Inflammatory macrophage treated with lipopolysaccharide for 1 hour (primary cell): ENCODE measurements at places on chromosomes 13 and 19.

DNA sequence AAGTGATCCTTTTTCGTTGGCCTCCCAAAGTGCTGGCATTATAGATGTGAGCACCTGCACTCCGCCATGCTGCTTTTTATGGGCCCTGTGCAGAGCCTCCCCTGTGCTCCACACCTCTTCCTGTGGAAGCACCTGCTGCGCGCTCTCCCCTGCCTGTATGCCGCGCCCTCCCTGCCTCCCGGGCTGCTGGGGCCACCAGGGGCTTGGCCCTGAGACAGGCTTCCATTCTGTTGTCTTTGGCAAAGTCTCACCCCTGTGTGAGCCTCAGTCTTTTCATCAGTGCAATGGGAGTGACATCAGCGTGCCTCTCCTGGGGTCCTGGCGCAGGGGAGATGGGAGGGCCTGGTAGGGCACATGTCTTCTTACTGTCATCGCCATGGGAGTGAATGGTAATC, 1.3 kb downstream of the FAM174C start:
- no peak for DNase-seq

DNA sequence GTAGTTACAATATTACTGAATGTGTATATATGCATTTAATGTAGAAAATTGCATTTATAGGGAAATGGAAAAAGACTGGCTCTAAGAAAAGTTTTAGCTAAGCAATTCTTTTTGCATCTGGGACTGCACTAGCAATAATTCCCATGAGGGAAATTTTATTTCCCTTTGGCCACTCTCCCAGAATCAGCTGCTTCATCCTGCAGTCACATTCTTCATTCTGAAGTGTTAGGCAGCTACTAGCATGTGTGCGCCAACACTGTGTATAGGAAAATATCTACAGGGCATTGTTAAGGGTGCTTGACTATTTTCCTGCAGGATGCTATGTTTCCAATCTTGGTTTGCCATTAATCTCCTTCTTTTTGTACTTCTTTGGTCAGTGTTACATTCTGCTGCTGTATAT, 312.8 kb upstream of the PCDH20 start:
- DNase-seq = no peak

- no peak for DNase-seq
These were observed 38.0 kb upstream of the TPM4 start for GRCh38 chr19:16038196-16038695.

DNA sequence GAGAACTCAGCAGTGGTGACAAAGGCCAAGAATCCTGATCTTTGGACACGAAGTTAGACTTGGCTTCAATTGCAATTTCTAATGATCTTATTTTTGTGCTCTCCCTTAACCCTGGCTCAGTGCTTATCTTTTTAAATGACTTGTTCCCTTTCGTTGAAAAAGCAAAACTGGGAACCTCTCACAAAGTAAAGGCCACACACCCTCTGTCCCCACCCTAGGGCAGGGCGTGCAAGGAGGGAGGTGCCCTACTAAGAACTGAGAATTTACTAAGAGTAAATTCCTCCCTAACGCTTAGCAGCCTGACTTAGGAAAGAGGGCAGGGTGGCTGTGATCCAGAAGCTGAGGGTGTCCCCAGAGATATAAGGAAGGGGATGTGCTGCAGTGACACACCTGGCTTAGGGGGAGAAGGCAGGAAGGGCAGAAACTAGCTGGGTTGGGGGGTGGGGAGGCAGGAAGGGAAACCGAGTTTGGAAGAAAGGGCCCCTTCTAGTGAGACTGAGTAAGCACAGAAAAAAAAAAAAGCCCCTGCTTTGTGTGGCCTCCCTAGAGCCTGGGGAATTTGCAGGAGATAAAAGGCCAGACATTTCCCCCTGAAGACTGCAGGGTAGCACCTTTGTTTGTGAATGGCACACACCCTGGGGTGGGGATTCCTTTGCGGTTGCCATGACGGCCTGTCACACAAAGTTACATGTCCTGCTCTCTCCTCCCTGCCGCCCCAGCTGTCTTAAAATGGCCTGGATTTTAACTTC, 435.1 kb downstream of the EFNB2 start:
- DNase-seq = no peak

DNA sequence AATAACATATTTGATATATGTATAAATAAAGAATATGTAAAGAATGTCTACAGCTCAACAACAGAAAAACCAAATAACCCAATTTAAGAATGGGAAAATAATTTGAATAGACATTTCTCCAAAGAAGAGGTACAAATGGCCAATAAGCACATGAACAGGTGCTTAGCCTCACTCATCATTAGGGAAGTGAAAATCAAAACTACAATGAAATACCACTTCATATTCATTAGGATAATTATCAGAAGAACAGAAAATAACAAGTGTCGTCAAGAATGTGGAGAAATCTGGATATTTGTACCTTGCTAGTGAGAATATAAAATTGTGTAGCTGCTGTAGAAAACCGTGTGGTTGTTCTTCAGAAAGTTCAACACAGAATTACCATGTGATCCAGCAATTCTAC, 8.4 kb upstream of the SUPT20H start:
- no peak for DNase-seq

DNA sequence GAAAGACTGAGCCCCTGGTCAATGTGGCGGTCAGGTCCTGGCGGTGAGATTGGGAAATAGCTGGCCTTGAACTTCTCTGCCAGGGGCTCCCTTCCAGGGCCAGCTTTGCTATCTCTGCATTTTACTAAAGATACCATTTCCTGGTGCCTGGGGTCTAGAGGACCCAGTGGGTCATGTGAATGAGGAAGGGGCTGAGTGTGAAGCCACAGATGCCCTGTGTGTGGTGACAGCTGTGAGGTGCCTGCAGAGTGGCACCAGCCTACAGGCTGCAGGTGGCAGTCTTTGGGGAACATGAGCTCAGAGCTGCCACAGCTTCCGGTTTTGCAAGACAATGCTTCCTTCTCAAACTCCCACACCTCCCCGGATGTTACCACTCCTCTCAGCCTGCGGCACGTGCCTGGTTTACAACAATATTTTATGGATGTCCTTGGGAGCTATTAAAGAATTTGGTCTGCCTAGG, 5.2 kb upstream of the MLNR start:
- peak; percentile 74 for DNase-seq

DNA sequence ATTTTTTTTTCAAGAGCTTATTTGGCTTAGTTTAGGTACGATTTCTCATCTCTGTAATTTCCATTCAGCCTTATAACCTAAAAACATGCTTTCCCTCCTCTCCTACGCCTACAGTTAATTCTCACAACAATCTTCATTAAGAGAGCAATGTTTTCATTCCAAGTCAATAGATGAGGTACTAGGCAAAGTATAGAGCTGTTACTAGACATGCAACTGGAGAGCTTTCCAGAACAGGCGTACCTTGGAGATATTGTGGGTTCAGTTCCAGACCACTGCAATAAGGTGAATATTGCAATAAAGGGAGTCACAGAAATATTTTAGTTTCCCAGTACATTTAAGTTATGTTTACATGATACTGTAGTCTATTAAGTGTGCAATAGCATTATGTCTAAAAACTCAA, 34.8 kb downstream of the TGDS start:
- DNase-seq = no peak

DNA sequence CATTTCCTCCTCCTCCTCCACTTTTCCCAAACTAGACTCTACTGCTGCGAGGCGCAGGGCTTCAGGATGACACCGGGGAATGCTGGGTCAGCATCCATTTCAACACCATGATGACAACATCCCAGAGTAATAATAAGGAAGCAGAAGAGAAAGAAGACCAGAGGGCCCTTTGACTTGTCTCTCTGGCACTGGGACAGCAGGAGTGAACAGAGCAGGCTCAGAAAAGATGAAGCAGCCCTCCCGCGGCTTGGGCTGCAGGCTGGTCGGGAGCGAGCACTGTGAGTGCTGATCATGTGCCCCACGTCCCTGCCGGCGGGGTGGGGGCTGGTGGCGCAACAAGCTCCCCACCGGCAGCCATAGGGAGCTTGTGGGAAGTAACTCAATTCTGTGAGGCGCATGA, 30.5 kb downstream of the RANBP3 start:
- DNase-seq = peak; percentile 91
